ENCODE measurements at places on chromosomes 4 and X. TPM values are rescaled to one million over a fixed set of nuclear protein-coding genes. Genes with fewer than 3 reads are reported as not detected.

DNA sequence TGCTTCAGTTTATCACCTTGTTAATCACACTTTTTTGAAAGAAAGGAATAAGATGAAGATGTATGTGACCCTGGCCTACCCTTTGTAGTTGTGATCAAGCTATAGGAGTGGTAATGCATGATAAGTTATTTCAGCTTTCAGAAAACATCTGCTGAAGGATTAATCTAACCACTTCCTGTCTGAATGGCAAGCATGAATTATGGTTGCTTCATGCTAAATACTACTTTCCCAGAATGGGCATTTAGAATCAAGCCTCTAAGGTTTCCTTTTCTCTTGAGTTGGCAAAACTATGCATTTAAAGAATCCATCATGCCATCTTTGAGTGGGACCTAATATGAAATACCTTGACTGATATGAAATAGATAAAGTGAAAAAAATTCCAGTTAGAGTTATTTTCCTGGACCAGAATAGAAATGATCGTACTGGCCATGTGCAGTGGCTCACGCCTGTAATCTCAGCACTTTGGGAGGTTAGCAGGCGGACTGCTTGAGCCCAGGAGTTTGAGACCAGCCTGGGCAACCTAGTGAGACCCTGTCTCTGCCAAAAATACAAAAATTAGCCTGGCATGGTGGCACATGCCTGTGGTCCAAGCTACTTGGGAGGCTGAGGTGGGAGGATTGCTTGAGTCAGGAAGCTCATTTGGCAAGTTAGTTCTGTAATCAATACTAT is 59.1 kb downstream of the ANXA3 start:
- no peak for DNase-seq

Gene PLP1
- 0.46 TPM for total RNA-seq

- no peak for DNase-seq
Observed at GRCh38 chrX:103565197-103565596, 20.1 kb upstream of the TCEAL4 start.

DNA sequence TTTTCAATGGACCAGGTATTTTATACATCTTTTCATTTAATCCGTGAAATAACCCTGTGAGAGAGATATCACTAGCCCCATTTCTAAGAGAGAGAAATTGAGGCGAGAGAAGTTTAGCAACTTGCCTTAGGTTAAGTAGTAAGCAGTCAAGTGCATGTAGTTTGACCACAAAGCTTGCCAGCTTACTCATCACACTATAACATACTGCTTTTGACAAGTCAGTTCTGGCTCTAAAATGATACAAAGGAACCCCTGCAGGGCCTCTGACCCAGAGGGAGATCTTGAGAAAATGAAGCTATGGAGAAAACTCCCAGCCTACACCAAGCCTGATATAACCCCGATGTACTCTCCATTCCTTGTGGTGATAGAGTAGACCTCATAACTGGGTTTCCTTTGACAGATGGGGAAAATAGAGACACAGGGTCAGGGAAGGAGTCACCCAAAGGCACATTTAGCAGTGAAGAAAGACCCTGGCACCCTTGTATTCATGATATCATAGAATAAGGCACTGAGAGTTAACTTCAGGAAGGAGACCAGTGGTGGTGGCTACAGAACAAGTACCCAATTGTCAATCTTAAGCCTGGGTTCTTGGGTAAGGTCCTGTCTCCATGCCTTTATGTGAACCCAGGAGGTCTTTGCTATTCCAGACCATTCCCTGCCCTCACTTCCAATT is 60.2 kb upstream of the MSN start:
- DNase-seq = no peak

All from progenitor cell of endocrine pancreas (in vitro differentiated cells).